Stimulated activated CD8-positive, alpha-beta memory T cell treated with anti-CD3 and anti-CD28 coated beads, Interleukin-7, amount 100 ng/mL, for 48 hours (primary cell): ENCODE measurements at places on chromosomes 5 and 9.

DNA sequence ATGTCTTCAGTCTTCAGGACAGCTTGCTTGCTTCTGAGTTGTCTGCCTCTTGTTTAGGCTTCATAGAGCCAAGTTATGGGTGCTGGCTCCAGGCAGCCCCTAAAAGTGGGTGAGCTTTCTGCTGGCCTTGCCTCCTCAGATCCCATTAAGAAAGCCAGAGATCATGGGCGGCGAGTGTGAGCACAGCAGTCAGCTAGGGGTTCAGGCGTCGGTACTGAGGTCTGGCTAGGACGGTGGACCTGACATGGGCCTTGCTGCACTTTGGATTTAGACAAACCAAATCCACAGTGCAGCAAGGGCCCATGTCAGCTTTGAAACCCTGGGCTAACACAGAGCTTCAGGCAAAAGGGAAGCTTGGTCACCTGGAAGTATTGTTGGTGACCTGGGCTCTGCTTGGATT is 17.6 kb downstream of the PSAT1 start:
- DNase-seq: no peak

GRCh38 chr9:131567910-131568309 is 22.6 kb downstream of the PRRT1B start:
- no peak for DNase-seq

DNA sequence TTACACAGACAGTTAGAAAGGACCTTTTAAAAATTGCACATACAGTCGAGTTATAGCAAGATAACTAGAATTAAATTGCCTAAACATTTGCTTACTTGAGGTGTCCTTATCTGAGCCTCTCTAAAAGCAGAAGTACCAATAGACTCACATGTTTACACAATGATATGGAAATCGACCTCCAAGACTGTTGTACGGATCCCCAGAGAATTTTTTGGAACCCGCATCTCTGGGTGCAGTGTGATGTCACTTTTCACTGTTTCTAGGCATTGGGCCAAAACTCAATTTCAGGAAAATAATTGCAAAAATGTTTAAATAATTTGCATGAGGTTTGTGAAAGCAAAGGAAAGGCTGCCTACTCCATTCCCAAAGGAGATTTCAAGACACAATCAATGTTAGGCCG is 63.1 kb upstream of the ATG10 start:
- DNase-seq: no peak

DNA sequence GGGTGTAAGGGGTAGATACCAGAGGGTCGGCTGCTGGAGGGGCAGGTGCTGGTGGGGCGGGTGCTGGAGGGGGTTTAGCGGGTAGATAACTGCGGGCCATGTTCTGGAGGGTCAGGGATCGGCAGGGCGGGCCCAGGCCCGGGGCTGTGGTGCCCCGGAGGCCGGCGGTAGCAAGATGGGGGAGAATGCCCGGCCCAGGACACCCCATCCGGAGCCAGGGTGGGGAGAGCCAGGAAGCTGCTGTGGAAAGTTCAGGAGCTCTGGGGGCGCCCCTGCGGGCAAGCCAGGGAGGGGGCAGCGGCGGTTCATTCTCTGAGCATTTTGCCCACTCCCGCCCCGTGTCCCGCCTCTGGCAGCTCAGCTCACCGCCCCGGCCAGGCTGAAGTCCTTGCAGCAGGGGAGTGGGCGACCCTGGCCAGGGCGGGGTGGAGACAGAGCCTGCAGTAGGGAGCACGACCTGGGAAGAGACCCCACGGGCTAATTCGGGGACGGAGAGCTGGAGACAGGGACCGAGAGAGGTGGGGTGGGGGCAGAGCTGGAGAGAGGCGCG is 538 bp downstream of the PRRT1B start:
- no peak for DNase-seq

- DNase-seq: no peak
These were observed at the start of gene PCDHA4 for GRCh38 chr5:140806834-140807775. PCDHA4 (plus strand) TSS chr5:140807068.

- no peak for DNase-seq
These were observed 481.4 kb downstream of the CDK5RAP2 start for GRCh38 chr9:120098584-120098983.

DNA sequence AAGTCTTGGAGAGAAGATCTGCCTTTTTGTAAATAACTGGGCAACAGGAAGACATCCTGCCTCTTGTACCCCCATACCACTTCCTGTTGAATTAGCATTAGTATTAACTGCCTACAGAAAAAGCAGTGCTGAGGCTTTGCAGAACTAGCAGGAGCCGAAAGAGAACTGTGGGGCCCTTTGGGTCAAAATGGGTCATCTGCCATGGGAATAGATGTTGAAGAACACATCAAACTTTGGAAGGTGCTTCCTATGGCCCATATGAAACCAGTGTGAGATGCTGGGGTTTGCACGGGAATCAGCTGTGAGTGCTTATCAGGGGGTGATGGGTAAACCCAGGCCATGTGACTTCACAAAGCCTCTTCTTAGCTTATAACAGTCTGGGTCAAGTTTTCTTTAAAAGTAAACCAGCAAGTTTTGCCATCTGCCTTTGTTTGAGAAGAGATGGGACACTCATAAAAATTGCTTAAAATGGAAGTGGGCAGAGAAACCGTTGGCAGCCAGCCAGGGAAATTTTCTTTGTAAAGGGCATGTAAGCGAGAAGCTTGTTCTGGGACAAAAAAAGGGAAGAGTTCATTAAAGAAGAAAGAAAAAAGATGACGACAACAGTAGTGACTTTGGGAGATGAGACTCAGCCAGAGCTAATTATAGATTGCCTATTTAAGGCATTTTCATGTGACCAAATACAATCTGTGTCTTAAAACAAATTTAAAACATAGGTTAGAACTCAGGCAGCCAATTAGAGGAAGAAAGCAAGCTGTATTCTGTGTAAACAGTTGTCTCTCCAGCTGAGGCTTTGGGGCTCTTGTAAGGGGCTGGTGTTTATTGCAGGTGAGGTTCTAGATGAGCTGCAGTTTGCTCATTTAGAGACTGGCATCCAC is 4.4 kb downstream of the SLC25A25 start:
- no peak for DNase-seq

GRCh38 chr9:22005702-22006606 is 3.2 kb downstream of the CDKN2B start:
- no peak for DNase-seq

GRCh38 chr5:168162464-168162863 is 129.0 kb upstream of the WWC1 start:
- DNase-seq: no peak

GRCh38 chr9:101028346-101029314 is at the start of gene PLPPR1:
PLPPR1 (plus strand) TSS chr9:101028727.
- DNase-seq: no peak

- DNase-seq: no peak
These were observed 5.2 kb upstream of the HDHD3 start for GRCh38 chr9:113381909-113382411.

DNA sequence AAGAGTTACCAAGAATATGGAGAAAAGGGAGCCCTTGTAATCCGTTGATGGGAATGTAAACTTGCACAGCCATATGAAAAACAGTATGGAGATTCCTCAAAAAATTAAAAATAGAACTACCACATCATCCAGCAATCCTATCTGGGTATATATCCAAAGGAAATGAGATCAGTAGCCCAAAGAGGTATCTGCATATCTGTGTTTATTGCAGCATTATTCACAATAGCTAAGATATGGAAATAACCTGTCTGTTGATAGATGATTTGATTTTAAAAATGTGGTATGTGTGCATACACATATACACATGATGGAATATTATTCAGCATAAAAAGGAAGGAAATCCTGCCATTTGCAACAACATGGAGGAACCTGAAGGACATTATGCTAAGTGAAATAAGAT is 48.3 kb upstream of the EBF1 start:
- no peak for DNase-seq

DNA sequence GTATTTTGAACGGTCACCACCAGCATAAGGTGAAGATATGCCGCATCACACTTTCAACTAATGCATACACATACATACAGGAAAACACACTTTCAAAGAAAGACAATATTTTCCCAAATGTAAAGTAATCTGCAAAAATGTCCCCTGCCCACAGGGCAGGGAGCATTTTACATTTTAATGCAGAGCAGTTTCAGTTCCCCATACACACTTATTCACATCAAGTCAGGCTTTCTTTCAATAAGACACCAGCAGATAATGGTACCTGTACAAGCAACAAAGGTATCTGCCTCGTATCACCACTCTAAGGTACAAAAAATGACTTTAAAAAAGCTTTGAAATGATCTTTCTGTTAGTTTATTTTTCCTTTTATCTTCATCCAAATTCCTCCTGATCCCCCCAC is 247.1 kb upstream of the CCNG1 start:
- DNase-seq: no peak

DNA sequence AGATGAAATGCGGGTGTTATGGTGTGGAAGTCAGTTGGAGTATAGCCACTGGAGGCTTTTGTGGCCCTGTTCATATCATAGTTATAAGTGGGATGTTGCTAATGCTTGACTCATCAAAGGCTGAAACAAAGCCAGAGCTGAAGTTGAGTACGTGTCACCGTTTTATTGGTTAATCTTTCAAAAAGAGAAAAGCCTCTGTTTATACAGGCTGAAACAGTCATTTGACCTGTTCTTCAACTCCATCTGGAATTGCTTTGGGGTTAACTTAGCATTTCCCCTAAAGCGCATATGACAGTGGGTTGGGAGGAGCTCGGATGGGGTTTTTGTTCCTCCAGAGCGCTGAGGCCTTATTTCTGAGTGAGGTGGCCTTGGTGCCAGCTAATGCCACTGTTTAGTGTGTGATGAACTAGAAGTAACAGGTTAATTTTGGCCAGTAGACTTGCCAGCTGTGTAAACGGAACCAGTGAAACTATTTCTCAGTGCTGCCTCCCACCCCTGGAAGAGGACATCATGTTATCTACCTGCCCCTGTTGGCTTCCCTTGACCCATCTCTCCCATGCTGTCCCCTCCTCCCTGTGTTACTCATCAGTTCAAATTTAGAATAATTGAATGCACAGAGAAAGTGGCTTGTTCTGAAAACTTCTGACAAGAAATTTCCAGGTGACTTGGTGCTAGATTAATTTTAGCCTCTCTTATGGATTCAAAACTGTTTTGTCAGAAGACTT is 34.2 kb downstream of the MTAP start:
- no peak for DNase-seq

- DNase-seq: no peak
These were observed 83.2 kb downstream of the DIRAS2 start for GRCh38 chr9:90559075-90560073.

DNA sequence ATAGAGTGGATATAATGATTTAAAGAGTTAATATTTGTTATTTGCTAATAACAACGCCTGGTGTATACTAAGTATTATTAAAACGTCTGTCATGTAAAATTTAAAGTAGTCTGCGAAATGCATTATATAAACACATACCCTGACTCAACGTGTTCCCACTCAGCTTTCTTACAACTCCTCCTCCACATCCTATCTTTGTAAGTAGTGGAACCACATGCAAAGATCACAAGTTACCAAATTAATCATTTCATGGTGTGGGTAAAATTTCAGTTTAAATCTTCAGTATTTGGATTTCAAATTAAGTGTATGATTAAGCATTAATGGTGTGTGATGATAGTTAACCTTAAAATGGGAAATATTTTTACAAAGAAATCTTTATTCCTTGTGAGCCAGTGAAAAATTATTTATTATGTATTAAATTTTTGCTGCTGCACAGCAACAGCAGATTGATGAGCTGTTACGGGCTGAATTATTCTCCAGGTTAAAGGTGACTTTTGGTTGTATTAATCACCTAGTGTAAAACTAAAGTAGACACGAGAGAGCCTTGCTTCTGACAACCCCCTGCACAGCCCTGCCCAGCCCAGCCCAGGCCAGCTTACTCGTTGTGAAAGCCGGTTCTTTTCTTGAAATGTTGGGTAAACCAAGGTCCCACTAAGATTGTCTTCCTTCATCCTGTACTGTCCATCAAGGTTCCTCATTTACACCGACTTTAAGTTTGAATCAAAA is 373.5 kb downstream of the DTWD2 start:
- no peak for DNase-seq

GRCh38 chr5:76542887-76543690 is 80.1 kb downstream of the F2RL2 start:
- DNase-seq: peak; percentile 18
